ENCODE measurements at places on chromosomes 7 and 10. TPM values are rescaled to one million over a fixed set of nuclear protein-coding genes. Genes with fewer than 3 reads are reported as not detected.

GRCh38 chr10:100155936-100156335 is 29.9 kb downstream of the ERLIN1 start:
- DNase-seq: no peak
- H3K4me3 ChIP-seq: no peak overlapping the region
- H3K27ac ChIP-seq: no peak overlapping the region
- H3K4me1 ChIP-seq: peaks cover 15% of the 10 kb centered on the region

- DNase-seq: no peak
- H3K4me1 ChIP-seq: no peaks in the 10 kb centered on the region
- H3K4me3 ChIP-seq: no peak overlapping the region
- no peaks in the 10 kb centered on the region for H3K36me3 ChIP-seq
- no peaks in the 10 kb centered on the region for H3K27me3 ChIP-seq
- no peak overlapping the region for H3K27ac ChIP-seq
These were observed 7.9 kb downstream of the TUBAL3 start for GRCh38 chr10:5396556-5397300.

- no peak for DNase-seq
- H3K4me3 ChIP-seq: no peak overlapping the region
- H3K27ac ChIP-seq: no peak overlapping the region
- H3K27me3 ChIP-seq: no peaks in the 10 kb centered on the region
- H3K4me1 ChIP-seq: no peaks in the 10 kb centered on the region
These were observed 3.7 kb upstream of the C10orf71 start for GRCh38 chr10:49295297-49295696.

DNA sequence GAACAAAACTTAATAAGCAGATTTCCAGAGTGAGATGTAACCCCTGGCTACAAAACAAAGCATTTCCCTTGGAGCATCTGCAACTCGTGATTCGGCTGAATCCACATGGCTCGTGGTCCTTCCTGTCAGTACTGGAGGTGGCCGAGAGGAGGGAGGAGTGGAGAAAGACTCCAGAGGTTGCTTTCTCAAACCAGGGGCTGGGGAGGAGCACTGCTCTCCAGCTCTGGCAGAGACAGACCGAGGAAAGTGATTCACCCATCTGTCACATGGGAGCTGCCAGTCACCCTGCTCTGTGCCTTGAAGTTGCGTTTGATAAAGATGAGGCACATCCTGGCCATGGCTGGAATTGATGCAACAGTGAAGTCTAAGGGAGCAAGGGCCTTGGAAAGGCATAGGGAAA is 72.7 kb downstream of the COL13A1 start:
- no peaks in the 10 kb centered on the region for H3K36me3 ChIP-seq
- no peak for DNase-seq
- H3K4me3 ChIP-seq: no peak overlapping the region

DNA sequence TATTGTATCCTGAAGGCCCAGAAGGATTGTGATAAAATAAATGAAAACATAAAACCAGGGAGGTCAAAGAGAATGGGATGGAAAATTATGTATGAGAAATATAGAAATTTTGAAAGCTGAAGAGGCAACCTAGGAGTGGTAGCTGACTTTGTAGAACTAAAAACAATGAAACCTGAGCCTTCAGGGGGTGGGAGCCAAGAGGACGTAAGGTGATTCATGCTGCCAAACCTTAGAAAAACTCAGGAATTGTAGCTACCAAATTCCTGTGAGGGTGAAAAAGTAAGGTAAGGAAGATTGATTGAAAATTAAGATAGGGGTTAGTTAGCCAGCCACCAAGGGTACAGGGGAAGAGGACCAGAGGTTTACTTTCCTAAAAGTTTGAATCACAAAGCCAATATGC is 213.2 kb downstream of the KCND2 start:
- no peak overlapping the region for H3K4me3 ChIP-seq
- no peak for DNase-seq
- no peaks in the 10 kb centered on the region for H3K27me3 ChIP-seq
- H3K36me3 ChIP-seq: no peaks in the 10 kb centered on the region

- H3K4me1 ChIP-seq: no peaks in the 10 kb centered on the region
- H3K4me3 ChIP-seq: no peak overlapping the region
- H3K27ac ChIP-seq: no peak overlapping the region
- no peaks in the 10 kb centered on the region for H3K36me3 ChIP-seq
- no peaks in the 10 kb centered on the region for H3K27me3 ChIP-seq
- peak; percentile 60 for DNase-seq
These were observed 1.3 kb upstream of the RET start for GRCh38 chr10:43075612-43076003.

GRCh38 chr10:72416661-72417060 is 61.9 kb upstream of the DNAJB12 start:
- no peaks in the 10 kb centered on the region for H3K27me3 ChIP-seq
- H3K4me1 ChIP-seq: no peaks in the 10 kb centered on the region
- DNase-seq: no peak
- H3K4me3 ChIP-seq: no peak overlapping the region
- H3K36me3 ChIP-seq: no peaks in the 10 kb centered on the region

GRCh38 chr10:106992055-106992454 is 172.5 kb downstream of the SORCS1 start:
- H3K27ac ChIP-seq: no peak overlapping the region
- H3K4me1 ChIP-seq: no peaks in the 10 kb centered on the region
- no peaks in the 10 kb centered on the region for H3K27me3 ChIP-seq
- H3K4me3 ChIP-seq: no peak overlapping the region

DNA sequence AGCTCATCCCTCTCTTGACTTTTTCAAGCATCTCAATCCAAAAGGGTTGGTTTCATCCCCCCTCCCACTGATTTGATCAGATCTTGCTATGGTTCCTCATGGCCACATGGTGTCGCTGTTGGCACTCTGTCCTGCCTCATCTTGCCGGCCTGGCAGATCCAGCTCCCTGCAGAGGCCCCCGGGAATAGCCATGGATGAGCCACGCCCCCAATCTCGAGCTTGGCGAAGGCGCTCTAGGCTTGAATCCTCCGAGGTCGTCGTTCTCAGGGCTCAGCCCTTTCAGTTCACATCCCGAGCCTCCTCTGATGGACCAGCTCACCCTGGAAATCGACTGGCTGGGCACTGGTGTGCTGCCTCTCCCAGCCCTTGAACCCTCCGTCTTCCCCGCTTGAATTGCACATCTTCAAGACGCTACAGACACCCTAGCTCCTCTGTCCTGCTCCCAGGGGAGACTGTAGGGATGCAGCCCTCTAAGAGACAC is 628.7 kb downstream of the TYW1 start:
- DNase-seq: peak; percentile 80
- no peaks in the 10 kb centered on the region for H3K27me3 ChIP-seq
- H3K36me3 ChIP-seq: no peaks in the 10 kb centered on the region
- no peak overlapping the region for H3K27ac ChIP-seq
- H3K4me3 ChIP-seq: no peak overlapping the region

DNA sequence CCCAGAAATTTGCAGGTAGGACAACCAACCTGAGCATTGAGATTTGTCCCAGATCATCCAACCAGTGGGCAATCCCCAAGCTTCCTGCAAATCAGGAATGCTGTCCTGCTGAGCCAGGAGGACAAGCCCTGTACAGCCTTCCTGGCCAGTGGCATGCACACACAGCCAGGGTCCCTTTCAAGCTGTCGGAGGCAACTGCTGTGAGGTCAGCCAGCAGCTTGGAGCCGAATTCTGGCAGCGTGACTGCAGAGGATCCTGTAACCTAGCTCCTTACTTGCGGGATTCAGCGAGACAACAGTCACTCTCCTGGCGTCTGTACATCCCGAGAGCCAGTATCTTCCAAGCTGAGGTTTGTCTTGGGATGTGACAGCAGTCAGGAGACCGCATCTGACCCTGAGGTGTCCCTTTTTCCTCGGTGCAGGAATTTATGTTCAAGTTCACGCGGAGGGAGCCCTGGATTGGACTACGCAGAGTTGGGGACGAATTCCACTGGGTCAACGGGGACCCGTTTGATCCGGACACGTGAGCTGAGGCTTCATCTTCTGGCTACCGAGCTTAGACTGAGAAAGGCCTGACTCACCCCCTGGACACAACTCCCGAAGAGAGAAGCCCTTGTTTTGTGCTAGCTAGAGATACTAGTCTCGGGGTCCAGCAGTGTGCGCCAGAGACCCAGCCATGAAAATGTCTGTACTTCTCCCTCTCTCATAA is 18.3 kb downstream of the CLEC2L start:
- H3K27me3 ChIP-seq: no peaks in the 10 kb centered on the region
- no peak overlapping the region for H3K4me3 ChIP-seq
- H3K36me3 ChIP-seq: no peaks in the 10 kb centered on the region
- no peaks in the 10 kb centered on the region for H3K4me1 ChIP-seq
- DNase-seq: no peak

- peaks cover 44% of the 10 kb centered on the region for H3K4me1 ChIP-seq
- H3K36me3 ChIP-seq: no peaks in the 10 kb centered on the region
- no peak overlapping the region for H3K4me3 ChIP-seq
- H3K27me3 ChIP-seq: no peaks in the 10 kb centered on the region
- H3K27ac ChIP-seq: peak overlapping the region; percentile 98
- DNase-seq: no peak
These were observed 46.3 kb upstream of the GPAM start for GRCh38 chr10:112229901-112230300.

- peak; percentile 42 for DNase-seq
- peak overlapping the region; percentile 52 for H3K4me3 ChIP-seq
- no peaks in the 10 kb centered on the region for H3K36me3 ChIP-seq
- no peaks in the 10 kb centered on the region for H3K27me3 ChIP-seq
These were observed 5.0 kb downstream of the LDB3 start for GRCh38 chr10:86673216-86673826.

- no peak overlapping the region for H3K4me3 ChIP-seq
- no peak for DNase-seq
- H3K4me1 ChIP-seq: no peaks in the 10 kb centered on the region
- no peak overlapping the region for H3K27ac ChIP-seq
- no peaks in the 10 kb centered on the region for H3K27me3 ChIP-seq
These were observed 176.3 kb downstream of the DGKI start for GRCh38 chr7:137670222-137671064.

- H3K27me3 ChIP-seq: no peaks in the 10 kb centered on the region
- H3K27ac ChIP-seq: no peak overlapping the region
- no peaks in the 10 kb centered on the region for H3K36me3 ChIP-seq
These were observed 236.4 kb downstream of the CACNB2 start for GRCh38 chr10:18376650-18377049.

- H3K27ac ChIP-seq: no peak overlapping the region
- H3K27me3 ChIP-seq: no peaks in the 10 kb centered on the region
- H3K36me3 ChIP-seq: no peaks in the 10 kb centered on the region
- peak; percentile 83 for DNase-seq
These were observed 11.0 kb downstream of the GHRHR start for GRCh38 chr7:30974605-30975255.

GRCh38 chr10:43679509-43679908 is 30.8 kb upstream of the ZNF32 start:
- H3K4me1 ChIP-seq: no peaks in the 10 kb centered on the region
- no peak overlapping the region for H3K4me3 ChIP-seq

GRCh38 chr7:42854571-42855118 is 57.2 kb downstream of the C7orf25 start:
- H3K36me3 ChIP-seq: no peaks in the 10 kb centered on the region
- H3K27ac ChIP-seq: no peak overlapping the region
- DNase-seq: no peak

Gene SORCS1
- not detected for total RNA-seq

Gene GNGT1
- not detected for total RNA-seq

Gene C10orf62
- not detected for total RNA-seq

Gene GIMAP7
- not detected for total RNA-seq

Gene ZC3HAV1L
- total RNA-seq: 0.25 TPM

Gene RUFY2
- 10.0 TPM for total RNA-seq

Gene MYH16
- not detected for total RNA-seq

Gene MSMB
- not detected for total RNA-seq

Gene SYT15B
- not detected for total RNA-seq
